ENCODE measurements at places on chromosomes 6 and 20.

DNA sequence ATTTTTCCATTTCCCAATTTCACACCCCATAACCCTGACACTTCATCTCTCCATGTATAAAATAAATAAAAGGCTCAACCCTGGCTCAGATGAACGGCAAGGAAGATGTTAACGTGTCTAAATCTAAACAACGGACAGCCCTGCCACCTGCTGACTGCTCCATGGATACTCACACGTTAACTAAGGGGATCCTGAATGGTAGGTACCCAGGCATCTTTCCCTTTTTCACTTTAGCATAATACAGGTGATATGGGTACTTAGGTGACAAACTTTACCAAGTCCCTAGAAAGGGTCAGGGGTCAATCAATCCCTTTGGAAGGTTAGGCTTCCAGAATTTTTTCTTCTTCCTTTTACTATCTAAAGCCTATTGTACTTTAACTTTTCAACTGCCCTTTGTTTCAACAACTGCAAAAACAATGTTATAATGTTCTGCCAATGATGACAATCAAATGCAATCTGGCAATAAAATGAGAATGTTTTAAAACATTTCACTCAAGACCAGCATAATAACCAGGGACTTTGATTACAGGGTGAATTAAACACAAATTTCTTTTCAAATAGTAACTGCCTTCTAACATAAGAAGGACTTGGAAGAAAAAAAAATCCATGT, 52.4 kb upstream of the IPCEF1 start:
- H3K27ac ChIP-seq, result no peak overlapping the region
- DNase-seq, result no peak
- H3K36me3 ChIP-seq, result peaks cover 8% of the 10 kb centered on the region
- H3K27me3 ChIP-seq, result no peaks in the 10 kb centered on the region
- no peak overlapping the region for H3K4me3 ChIP-seq
- H3K4me1 ChIP-seq, result peaks cover 17% of the 10 kb centered on the region

GRCh38 chr20:22863826-22864225, 171.3 kb upstream of the SSTR4 start:
- H3K4me3 ChIP-seq, result no peak overlapping the region
- no peaks in the 10 kb centered on the region for H3K36me3 ChIP-seq
- H3K27me3 ChIP-seq, result no peaks in the 10 kb centered on the region
- H3K4me1 ChIP-seq, result no peaks in the 10 kb centered on the region
- no peak overlapping the region for H3K27ac ChIP-seq

GRCh38 chr6:42698217-42698616, 24.2 kb downstream of the PRPH2 start:
- H3K27ac ChIP-seq, result no peak overlapping the region
- DNase-seq, result no peak
- peaks cover 20% of the 10 kb centered on the region for H3K36me3 ChIP-seq
- no peaks in the 10 kb centered on the region for H3K27me3 ChIP-seq
- H3K4me3 ChIP-seq, result no peak overlapping the region
- no peaks in the 10 kb centered on the region for H3K4me1 ChIP-seq

DNA sequence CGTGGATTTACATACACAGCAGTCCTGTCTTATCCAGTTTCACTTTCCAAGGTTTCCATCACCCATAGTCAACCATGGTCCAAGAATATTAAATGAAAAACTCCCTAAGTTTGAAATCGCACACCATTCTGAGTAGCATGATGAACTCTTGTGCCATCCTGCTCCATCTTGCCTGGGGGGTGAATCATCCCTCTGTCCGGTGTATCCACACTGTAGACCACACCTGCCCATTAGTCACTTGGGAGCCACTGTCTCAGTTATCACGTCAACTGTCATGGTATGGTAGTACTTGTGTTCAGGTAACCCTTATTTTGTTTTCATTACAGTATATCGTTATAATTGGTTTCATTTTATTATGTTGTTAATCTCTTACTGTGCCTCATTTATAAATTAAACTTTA, 38.5 kb downstream of the PTGIS start:
- peaks cover 4% of the 10 kb centered on the region for H3K36me3 ChIP-seq
- no peak for DNase-seq
- H3K4me3 ChIP-seq, result no peak overlapping the region
- H3K4me1 ChIP-seq, result no peaks in the 10 kb centered on the region

DNA sequence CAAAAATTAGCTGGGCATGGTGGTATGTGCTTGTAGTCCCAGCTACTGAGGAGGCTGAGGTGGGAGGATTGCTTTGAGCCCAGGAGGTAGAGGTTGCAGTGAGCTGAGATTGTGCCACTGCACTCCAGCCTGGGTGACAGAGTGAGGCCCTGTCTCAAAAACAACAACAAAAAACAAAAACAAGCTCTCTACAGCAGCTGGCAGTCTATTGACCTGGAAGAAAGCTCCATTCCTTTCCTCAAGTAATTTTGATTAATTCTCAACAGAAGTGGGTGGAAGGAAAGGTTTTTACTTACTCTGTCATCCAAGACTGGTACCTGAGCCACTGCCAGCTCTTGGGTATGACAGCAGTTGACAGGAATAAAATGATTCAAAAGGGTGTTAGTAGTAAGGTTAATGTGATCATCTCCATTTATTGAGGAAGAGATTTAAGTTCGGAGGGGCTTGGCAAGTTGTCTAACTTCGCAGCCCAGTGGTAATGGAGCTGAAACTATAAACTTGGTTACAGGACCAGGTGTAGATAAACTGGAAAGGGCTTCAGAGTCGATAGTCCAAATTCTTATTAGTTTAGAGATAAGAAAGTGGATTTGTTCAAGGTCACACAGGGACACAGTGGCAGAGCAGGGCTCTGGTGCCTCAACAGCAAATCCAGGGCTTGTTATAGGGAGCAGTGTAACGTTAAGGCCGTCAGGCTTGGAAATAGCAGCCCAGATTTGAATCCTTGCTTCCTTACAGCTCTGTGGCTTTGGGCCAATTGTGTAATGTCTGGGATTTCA, 14.8 kb downstream of the SRSF3 start:
- H3K36me3 ChIP-seq, result peaks cover 53% of the 10 kb centered on the region
- no peaks in the 10 kb centered on the region for H3K27me3 ChIP-seq
- H3K4me3 ChIP-seq, result no peak overlapping the region
- no peak for DNase-seq

- no peaks in the 10 kb centered on the region for H3K36me3 ChIP-seq
- H3K27ac ChIP-seq, result no peak overlapping the region
- no peaks in the 10 kb centered on the region for H3K4me1 ChIP-seq
- H3K4me3 ChIP-seq, result no peak overlapping the region
Measured at GRCh38 chr20:6852478-6852877, 85.0 kb downstream of the BMP2 start.

DNA sequence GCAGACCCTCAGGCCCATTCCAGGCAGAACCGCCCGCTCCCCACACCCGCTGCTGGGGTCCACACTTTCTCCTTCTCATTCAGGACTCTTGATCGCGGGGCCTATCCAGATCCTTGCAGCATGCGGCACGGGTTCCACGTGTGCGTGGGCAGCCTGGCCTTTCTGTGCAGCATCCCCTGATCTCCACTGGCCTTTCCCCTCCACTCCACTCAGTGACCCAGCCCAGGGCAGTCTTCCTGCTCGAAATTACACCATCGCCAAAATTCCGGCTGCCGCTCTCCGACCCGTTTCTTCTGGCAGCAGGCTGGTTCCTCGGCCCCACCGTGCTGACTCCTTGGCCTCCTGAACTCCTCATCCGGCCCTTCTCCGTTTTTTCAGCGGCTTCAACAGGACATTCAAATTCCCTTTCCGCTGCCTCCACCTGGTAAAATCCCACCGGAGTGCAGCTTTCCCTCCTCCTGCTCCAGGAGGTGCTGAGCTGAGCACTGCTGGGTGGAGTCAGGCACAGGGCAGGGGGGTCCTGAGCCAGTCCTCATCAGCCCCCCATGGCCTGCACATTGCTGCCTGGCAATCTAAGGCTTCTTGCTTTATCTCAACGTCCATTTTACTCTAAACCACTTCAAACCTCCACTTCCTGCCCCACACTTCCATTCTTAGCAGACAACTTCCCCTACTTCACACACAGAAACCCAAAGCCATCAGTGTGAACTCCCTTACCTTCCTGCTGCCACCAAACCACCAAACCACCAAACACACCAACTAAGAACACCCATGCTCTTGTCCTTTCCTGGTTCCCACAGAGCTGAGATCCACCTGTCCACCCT, 9.0 kb downstream of the SFT2D1 start:
- no peaks in the 10 kb centered on the region for H3K27me3 ChIP-seq
- no peak for DNase-seq
